ENCODE measurements at places on chromosomes 3 and 15. TPM values are rescaled to one million over a fixed set of nuclear protein-coding genes. Genes with fewer than 3 reads are reported as not detected.

GRCh38 chr3:27976933-27977332 lies 254.8 kb upstream of the EOMES start:
- H3K4me1 ChIP-seq: no peaks in the 10 kb centered on the region
- H3K27ac ChIP-seq: no peak overlapping the region
- no peaks in the 10 kb centered on the region for H3K36me3 ChIP-seq
- no peaks in the 10 kb centered on the region for H3K27me3 ChIP-seq

The CLDN18 gene
- total RNA-seq: 0.17 TPM

The SERPINI1 gene
- 6.5 TPM for total RNA-seq

The AP2M1 gene
- total RNA-seq: 353 TPM

DNA sequence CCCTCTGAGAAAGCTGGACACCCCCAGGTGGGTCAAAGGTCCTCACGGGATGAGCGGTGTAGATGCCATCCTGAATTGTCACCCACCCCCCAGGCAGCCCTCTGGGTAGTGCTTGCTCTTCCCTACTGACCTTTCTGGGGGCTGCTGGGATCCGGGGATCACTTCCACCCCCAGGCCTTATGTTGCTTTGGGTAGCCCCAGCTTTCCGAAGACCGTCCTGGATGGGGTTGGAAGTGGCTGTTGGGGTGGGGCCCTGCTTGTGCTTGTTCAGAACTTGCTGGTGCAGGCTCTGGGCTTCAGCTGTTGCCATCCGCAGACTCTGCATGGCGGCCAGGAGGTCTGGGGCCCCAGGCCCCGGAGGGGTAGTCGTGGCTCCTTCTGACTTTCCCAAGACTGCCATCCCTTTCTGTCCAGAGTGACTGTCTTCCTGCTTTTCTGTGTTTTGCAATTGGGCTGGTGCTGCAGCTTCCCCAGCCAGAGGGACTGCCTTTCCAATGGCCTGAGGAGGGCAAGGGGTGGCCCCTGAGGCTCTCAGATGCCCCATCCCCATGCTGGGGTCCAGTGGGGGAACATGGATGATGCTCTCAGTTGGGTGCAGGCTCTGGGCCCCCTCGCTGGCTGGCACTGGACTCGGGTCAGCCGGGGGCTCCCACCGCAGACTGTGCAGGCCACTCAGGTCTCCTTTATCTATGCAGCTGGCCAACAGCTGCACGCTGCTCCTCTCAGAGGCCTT lies 6.3 kb downstream of the XIRP1 start:
- H3K27me3 ChIP-seq: no peaks in the 10 kb centered on the region
- H3K36me3 ChIP-seq: no peaks in the 10 kb centered on the region
- H3K4me1 ChIP-seq: peaks cover 13% of the 10 kb centered on the region
- no peak overlapping the region for H3K4me3 ChIP-seq
- DNase-seq: no peak

GRCh38 chr15:83039206-83039605 lies 27.8 kb upstream of the C15orf40 start:
- no peak for DNase-seq
- no peak overlapping the region for H3K27ac ChIP-seq
- H3K4me1 ChIP-seq: no peaks in the 10 kb centered on the region

DNA sequence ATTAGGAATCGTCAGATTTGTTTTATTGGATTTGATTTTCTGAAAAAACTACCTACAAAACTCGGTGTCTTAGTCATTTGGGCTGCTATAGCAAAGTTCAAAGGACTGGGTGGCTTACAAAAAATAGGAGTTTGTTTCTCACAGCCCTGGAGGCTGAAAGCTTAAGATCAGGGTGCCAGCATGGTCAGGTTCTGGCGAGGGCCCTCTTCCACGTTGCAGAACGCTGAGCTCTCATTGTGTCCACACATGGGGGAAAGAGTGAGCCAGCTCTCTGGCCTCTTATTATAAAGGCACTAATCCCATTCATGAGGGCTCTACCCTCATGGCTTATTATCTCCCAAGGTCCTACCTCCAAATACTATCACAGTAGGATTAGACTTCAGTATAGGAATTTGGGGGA lies 40.6 kb upstream of the MRPS22 start:
- DNase-seq: no peak
- peak overlapping the region; percentile 97 for H3K27ac ChIP-seq
- H3K4me3 ChIP-seq: no peak overlapping the region
- no peaks in the 10 kb centered on the region for H3K36me3 ChIP-seq
- no peaks in the 10 kb centered on the region for H3K27me3 ChIP-seq
- peaks cover 96% of the 10 kb centered on the region for H3K4me1 ChIP-seq

DNA sequence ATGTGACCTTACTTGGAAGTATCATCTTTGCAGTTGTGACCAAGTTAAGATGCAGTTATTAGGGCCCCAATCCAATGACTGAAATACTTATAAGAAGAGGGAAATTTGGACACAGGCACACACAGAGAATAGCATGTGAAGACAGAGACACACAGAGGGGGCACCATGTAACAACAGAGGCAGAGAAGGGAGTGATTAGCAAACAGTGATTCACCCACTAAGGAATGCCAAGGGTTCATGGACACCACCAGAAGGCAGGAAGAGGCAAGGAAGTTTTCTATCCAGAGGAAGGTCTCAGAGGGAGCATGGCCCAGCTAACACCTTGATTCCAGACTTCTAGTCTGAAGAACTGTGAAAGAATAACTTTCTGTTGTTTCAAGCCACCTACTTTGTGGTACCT lies 25.0 kb downstream of the SIDT1 start:
- DNase-seq: peak; percentile 16
- H3K36me3 ChIP-seq: no peaks in the 10 kb centered on the region
- no peak overlapping the region for H3K4me3 ChIP-seq
- no peak overlapping the region for H3K27ac ChIP-seq

GRCh38 chr3:107273771-107274170 lies 103.5 kb upstream of the CCDC54 start:
- no peak for DNase-seq
- no peak overlapping the region for H3K27ac ChIP-seq
- no peaks in the 10 kb centered on the region for H3K4me1 ChIP-seq

GRCh38 chr3:172317984-172318383 lies 130.3 kb downstream of the GHSR start:
- DNase-seq: peak; percentile 46
- no peak overlapping the region for H3K4me3 ChIP-seq
- no peaks in the 10 kb centered on the region for H3K27me3 ChIP-seq
- peak overlapping the region; percentile 3 for H3K27ac ChIP-seq
- peaks cover 33% of the 10 kb centered on the region for H3K4me1 ChIP-seq

All from HCT116 (cell line).